Hypothalamus (tissue), 51 donors: ENCODE measurements at places on chromosomes 12 and 14.

- DNase-seq = no peak
Measured at GRCh38 chr14:73242357-73242901, 5.1 kb downstream of the PAPLN start.

GRCh38 chr12:53820514-53821306 is 68.9 kb upstream of the CISTR start:
- DNase-seq = no peak

DNA sequence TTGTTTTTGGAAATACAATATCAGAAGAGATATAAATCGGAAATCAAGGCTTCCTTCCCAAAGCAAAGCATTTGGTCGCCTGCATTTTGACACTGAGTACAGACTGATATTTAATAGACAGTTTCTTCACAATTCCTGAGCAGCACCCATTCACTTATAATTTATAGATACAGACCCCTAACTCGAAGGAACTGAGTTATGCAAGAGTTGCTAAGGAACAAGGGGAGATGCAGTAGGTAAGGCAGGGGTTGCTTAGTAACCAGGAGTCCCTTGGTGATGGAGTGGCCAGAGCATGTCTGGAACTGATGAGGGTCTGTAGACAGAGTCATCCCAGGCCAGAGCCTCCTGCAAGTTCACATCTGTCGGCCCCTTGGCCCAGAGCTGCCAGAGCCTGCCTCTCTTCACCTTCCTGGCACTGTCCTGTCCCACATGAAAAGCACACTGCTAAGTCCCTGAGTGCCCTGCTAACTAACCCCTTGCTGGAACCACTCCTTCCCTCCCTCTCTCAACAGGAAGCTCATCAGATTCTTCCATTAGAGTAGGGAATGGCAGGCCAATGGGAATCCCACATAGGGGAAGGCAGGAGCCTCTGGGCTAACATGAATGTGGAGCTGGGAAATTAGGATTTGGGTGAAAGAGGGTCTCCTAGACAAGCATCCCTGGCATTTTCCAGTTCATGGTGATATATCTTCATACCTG is 3.6 kb upstream of the DHRS2 start:
- no peak for DNase-seq

- DNase-seq = no peak
Measured at GRCh38 chr14:91354979-91355685, 62.5 kb downstream of the CCDC88C start.

- no peak for DNase-seq
Measured at GRCh38 chr12:79326222-79326621, 364.5 kb downstream of the PAWR start.

DNA sequence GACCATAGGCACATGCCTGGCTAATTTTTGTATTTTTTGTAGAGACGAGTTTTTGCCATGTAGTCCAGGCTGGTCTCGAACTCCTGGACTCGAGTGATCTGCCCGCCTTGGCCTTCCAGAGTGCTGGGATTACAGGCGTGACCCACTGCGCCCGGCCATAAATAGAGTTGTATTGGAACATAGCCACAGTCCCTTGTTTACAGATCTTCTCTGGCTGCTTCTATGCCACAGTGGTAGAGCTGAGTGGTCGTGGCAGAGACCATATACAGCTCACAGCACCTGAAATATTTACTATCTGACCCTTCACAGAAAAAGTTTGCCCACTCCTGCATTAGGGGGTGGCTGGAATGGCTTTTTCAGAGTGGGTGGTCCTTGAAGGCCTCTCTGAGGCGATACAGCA is 28.0 kb upstream of the TSPAN9 start:
- no peak for DNase-seq

DNA sequence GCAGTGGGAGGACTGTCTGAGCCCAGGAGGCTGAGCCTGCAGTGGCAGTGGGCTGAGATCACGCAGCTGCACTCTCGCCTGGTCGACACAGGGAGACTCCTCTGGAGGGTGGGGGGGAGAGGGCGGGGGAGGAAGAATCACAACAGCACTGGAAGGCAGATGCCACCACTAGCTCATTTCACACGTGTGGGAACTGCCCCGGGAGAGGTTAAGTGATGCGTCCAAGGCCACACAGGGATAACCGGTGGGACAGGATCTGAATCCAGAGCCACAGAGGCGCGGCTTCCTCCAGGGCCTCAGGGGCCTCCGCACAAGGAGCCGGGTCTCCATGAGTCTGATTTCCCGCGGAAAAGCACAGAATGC is 20.8 kb downstream of the STX2 start:
- DNase-seq = no peak

DNA sequence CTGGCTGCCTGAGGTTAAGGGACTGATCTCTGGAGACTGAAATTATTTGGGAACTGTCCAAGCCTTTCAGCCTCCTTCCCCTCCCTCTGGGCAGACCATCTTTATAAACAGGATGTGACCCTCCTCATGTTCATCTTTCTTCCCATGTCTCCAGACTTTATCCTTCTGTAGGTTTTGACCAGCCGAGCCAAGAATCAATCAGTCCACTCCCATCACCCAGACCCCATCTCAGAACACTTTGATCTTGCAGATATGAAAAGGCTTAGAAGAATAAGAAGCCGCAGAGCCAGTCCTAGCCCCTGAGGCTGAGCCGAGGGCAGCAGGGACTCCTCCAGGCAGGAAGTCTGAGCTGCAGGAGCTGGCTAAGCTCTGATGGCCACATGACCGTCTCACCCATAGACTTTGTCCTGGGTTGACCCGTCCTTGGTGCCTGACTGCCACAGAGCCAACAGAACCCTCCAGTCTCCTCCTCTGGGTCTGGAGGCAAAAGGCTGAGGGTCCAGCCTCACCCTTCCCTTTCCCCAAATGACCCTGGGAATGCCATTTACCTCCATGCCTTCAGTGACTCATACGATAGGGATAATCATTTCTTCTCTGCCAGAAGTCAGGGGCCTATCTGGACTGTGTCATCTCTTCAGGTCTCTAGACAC is 1.6 kb downstream of the KRT71 start:
- DNase-seq = no peak

GRCh38 chr12:7303230-7303629 is 642 bp upstream of the ACSM4 start:
- DNase-seq = no peak

- DNase-seq = no peak
Measured at GRCh38 chr12:2027351-2027750, 23.1 kb upstream of the DCP1B start.

DNA sequence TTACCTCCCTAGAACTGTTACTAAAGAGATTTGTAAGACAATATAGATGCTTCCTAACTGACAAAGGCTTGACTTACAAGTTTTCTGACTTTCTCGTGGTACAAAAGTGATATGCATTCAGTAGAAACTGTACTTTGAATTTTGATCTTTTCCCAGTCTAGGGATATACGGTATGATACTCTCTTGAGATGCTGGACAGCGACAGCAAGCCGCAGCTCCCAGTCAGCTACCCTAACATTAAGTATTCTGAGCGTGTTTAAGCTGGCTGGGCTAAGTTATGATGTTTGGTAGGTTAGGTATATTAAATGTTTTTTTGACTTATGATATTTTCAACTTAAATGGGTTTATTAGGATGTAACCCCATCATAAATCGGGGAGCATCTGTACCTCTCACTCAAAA is 55.2 kb upstream of the CDKL1 start:
- no peak for DNase-seq

DNA sequence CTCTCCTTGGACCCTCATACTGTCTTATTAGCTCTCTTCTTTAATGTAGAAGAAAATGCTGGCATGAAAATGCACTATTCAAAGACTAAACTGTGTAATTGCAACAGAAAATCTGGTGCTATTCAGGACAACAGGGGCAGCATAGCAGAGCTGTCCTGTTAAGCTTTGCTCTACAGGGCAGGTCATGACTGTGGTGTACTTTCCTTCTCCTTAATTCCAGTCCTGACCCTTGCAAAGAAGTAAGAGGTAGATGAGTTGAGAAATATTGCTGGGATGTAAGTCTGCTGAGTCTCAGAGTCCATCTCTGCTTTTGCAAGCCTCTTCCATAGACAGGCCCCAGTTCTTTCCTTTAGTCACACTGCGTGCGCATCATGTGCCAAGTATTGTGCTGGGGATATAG is 52.6 kb upstream of the STK38L start:
- DNase-seq = no peak

GRCh38 chr12:31228811-31229792 is 96.8 kb downstream of the SINHCAF start:
- DNase-seq = peak; percentile 21

DNA sequence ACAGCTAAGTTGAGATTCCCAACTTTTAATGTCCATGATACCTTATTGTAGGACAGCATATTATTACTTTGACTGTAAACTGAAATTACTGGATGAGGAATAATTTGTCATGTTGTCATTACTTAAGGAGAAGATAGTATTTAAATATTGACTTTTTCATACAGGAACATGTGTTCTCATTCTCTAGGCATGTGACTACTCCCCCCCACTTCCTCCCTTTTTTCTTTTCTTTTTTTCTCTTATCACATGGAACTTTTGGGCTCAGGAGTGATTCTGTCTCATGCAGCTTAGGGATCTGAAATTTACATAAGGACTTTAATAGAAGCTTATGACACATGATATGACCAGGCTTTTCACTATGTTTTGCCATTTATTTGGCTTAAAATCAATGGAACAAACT is 127.7 kb upstream of the SLCO1C1 start:
- DNase-seq = no peak

DNA sequence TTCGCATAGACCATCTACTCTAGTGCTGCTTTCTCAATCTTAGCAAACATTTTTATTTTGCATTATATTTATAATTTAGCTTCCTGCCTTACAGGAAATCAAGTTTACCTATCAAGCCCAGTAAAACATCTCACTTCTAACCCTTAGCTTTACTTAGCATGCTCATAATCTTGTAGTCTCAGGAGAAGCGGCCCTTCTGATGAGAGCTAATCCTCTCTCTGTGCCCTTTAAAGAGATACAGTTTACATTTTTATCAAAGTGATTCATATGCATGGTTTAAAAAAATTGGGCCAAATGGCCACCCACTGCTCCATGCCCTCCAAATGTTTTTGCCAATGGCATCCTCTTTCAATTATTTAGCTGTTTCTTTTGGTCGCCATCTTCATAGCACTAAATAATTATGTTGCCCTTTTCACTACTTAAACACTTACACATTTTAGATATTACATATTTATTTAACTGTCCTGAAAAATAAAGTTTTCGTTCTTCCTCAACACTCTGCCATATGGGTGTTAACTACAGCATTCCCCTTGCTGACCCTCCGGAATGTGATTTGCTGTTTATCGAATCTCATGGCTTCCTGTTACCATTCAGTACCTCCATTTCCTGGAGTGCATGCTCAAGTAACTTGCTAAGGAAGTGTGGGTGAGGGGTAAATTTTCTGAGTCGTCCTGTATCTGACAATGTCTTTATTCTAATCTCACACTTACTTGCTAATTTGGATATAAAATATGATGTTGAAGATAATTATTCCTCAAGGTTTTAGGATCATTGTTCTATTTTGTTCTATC is 29.3 kb downstream of the YLPM1 start:
- no peak for DNase-seq

DNA sequence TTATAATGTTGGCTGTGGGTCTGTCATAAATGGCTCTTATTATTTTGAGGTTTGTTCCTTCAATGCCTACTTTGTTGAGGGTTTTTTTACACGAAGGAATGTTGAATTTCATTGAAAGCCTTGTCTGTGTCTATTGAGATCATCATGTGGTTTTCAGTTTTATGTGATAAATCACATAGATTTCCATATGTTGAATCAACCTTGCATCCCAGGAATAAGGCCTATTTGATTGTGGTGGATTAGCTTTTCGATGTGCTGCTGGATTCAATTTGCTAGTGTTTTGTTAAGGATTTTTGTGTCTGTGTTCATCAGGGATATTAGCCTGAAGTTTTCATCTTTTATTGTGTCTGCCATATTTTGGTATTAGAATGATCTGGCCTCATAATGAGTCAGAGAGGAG is 27.6 kb downstream of the SLC2A13 start:
- DNase-seq = no peak

- DNase-seq = no peak
Measured at GRCh38 chr14:91985521-91986255, 38.2 kb upstream of the FBLN5 start.

- DNase-seq = no peak
Measured at GRCh38 chr12:8956073-8956472, 6.6 kb upstream of the M6PR start.

- DNase-seq = peak; percentile 13
Measured at GRCh38 chr14:101876555-101876938, 87.8 kb upstream of the DYNC1H1 start.

GRCh38 chr12:50725011-50725942 is 38.6 kb upstream of the ATF1 start:
- no peak for DNase-seq
